ENCODE measurements at places on chromosomes 16 and 17.

- DNase-seq = no peak
Measured at GRCh38 chr17:45573924-45574770, 83.6 kb upstream of the PLEKHM1 start.

- DNase-seq = no peak
Measured at GRCh38 chr16:31213342-31213741, 577 bp upstream of the TRIM72 start.

GRCh38 chr16:25914357-25914962 lies 222.7 kb downstream of the HS3ST4 start:
- no peak for DNase-seq

DNA sequence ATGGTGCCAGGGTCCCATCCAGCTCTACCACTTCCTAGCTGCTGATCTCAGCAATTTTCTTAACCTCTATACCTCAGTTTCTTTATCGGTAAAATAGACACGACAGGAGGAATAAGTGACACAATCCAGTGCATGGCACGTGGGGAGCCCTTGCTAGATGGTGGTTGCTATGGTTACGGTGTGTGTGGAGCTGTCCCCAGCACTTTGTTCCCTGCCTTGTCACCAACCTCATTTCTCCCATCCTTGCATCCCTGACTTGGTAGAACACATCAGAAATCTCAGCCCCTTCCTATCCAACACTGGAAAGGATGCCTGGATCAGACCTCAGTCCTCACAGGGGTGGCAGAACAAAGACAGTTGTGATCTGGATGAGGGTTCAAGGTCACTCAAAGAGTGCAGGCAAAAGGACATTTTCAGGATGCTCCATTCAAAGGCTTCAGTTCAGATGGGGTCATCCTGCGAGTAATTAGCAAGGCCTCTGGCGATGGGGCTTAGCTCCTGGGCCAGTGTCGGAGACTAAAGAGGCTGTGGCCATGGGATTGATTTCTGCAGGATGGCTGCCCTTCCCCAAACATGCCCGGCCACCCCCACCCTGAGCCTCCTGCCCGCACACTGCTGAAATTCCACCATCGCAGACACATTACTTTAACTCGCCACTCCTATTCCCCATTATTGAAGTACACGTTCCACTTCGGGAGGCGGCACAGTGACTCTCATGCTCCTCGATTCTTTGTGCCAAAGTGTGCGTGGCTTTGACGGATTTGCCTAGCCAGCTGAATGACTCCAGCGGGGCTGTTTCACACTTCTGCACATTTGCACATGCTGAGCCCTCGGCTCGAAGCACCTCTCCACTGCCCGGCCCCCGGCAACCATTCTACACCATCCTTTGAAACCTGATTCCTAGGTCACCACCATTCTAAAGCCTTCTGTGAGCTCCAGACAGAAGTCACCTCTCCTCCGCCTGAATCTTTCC lies 40.3 kb downstream of the WNT3 start:
- peak; percentile 53 for DNase-seq

GRCh38 chr16:88747588-88748301 lies 37.3 kb downstream of the PIEZO1 start:
- DNase-seq = peak; percentile 85
